ENCODE measurements at places on chromosomes 1 and 21. TPM values are rescaled to one million over a fixed set of nuclear protein-coding genes. Genes with fewer than 3 reads are reported as not detected.

Gene RNU1-4
- 5,208 TPM for total RNA-seq

DNA sequence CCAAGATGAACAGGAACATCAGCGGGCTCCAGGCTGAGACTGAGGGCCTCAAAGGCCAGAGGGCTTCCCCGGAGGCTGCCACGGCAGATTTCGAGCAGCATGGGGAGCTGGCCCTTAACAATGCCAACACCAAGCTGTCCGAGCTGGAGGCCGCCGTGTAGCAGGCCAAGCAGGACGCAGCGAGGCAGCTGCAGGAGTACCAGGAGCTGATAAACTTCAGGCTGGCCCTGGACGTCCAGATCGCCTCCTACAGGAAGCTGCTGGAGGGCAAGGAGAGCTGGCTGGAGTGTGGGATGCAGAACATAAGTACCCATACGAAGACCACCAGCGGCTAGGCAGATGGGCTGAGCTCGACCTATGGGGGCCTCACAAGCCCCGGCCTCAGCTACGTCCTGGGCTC lies 823.4 kb upstream of the NEGR1 start:
- no peaks in the 10 kb centered on the region for H3K27me3 ChIP-seq
- H3K4me3 ChIP-seq, result no peak overlapping the region
- H3K36me3 ChIP-seq, result no peaks in the 10 kb centered on the region
- H3K27ac ChIP-seq, result no peak overlapping the region
- H3K4me1 ChIP-seq, result no peaks in the 10 kb centered on the region
- DNase-seq, result no peak

GRCh38 chr21:26653430-26653829 lies 80.3 kb upstream of the CYYR1 start:
- DNase-seq, result no peak
- H3K36me3 ChIP-seq, result no peaks in the 10 kb centered on the region
- no peaks in the 10 kb centered on the region for H3K27me3 ChIP-seq

DNA sequence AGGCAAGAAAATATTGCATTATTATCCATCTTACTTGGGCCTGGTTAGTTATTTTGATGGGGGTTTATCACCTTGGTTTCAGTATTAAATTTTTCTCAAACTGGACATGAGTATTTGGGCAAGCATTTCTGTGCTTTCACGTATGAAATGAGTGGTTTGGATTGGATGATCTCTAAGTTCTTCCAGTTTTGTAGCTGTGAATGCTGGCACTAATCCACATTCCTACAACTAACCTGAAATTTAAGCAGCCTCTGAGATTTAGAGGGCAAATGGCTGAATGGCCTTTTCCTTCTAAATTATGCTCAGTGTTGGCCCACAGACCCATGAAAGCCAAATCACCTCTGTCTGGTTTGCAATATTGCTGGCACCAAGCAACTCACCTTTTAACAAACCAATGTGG lies 475.0 kb upstream of the B3GALT2 start:
- no peak overlapping the region for H3K27ac ChIP-seq
- H3K4me1 ChIP-seq, result no peaks in the 10 kb centered on the region
- no peaks in the 10 kb centered on the region for H3K36me3 ChIP-seq

Gene FYB2
- 1.2 TPM for total RNA-seq

Gene HES4
- 12.3 TPM for total RNA-seq

Gene CIART
- total RNA-seq, result 23.4 TPM

Gene ADAMTS4
- total RNA-seq, result 1.3 TPM

- H3K36me3 ChIP-seq, result no peaks in the 10 kb centered on the region
- no peaks in the 10 kb centered on the region for H3K4me1 ChIP-seq
- H3K27ac ChIP-seq, result no peak overlapping the region
- H3K4me3 ChIP-seq, result peak overlapping the region; percentile 58
- H3K27me3 ChIP-seq, result peaks cover 7% of the 10 kb centered on the region
- DNase-seq, result no peak
Observed at GRCh38 chr1:58575551-58576324, 1.3 kb downstream of the TACSTD2 start.

GRCh38 chr1:39901464-39901713 lies 328 bp downstream of the MYCL start:
- H3K27ac ChIP-seq, result no peak overlapping the region
- DNase-seq, result peak; percentile 72
- H3K4me1 ChIP-seq, result peaks cover 7% of the 10 kb centered on the region
- peak overlapping the region; percentile 75 for H3K4me3 ChIP-seq
- peaks cover 7% of the 10 kb centered on the region for H3K27me3 ChIP-seq
- no peaks in the 10 kb centered on the region for H3K36me3 ChIP-seq

DNA sequence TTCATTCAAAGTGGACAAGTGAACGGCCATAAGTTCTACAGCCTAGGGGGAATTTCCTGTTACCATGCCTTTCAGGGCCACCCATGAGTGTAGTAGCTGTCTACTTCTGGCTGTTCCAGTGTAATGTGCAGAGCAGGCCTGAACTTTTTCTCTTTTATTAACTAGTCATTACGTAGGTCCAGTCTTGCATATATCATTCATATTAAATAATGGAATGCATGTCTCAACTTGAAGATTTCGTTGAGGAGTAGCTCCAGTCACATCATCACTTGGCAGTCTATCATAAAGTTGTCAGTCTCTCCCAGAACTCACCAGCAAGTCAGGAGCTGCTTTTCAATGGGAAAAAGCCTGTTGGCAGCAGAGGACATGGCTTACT lies 12.0 kb upstream of the GIPC2 start:
- H3K4me1 ChIP-seq, result peaks cover 8% of the 10 kb centered on the region
- DNase-seq, result no peak
- no peaks in the 10 kb centered on the region for H3K36me3 ChIP-seq
- H3K4me3 ChIP-seq, result no peak overlapping the region
- no peak overlapping the region for H3K27ac ChIP-seq

DNA sequence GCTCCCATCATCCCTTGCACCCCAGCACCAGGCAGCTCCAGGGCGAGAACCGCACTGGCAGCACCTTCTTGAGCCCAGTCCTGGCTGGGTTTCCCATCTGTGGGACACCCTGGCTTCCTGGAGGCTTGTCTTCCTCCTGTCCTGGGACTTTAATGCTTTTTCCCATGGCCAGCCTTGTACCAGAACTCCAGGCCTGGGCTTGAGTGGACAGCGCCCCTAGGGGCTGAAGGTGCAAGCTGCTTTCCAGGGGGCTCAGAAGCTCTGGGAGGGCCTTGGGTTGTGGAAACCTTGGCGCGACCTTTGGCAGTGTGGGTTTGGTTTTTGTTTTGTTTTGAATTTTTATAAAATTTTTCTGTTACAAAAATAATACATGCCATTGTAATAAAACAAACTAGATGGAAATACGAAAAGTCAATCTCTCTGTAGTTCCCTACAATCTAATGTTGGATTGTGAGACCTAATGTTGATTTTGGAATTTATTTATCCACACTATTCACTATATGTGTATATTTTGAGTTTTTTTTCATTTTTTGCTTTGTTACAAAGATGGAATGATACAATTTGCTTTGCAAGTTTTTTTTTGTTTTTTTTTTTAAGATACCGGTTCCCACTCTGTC lies 33.8 kb upstream of the RPL11 start:
- DNase-seq, result peak; percentile 71
- no peaks in the 10 kb centered on the region for H3K4me1 ChIP-seq
- H3K4me3 ChIP-seq, result no peak overlapping the region
- no peaks in the 10 kb centered on the region for H3K27me3 ChIP-seq
- no peak overlapping the region for H3K27ac ChIP-seq
- no peaks in the 10 kb centered on the region for H3K36me3 ChIP-seq

- H3K4me1 ChIP-seq, result no peaks in the 10 kb centered on the region
- no peak for DNase-seq
- H3K36me3 ChIP-seq, result no peaks in the 10 kb centered on the region
- no peak overlapping the region for H3K27ac ChIP-seq
- no peak overlapping the region for H3K4me3 ChIP-seq
- no peaks in the 10 kb centered on the region for H3K27me3 ChIP-seq
Observed at GRCh38 chr1:203906932-203907331, 45.5 kb downstream of the SNRPE start.

Gene CHIA
- not detected for total RNA-seq

Gene TMIGD3
- 0.78 TPM for total RNA-seq

DNA sequence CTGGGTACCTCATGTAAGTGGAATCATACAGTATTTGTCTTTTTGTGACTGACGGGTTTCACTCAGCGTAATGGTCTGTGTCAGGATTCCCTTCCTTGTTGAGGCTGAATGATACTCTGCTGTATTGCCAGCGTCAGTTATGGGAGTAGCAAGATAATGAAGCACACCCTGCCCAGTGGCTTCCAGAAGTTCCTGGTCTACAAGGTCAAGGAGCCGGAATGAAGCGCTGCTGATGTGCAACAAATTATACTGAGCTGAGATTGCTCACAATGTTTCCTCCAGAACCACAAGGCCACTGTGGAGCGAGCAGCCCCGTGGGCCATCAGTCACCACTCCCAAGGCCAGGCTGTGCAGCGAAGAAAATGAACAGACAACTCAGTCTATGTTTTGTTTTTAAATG lies 24.0 kb upstream of the TDRD10 start:
- peaks cover 5% of the 10 kb centered on the region for H3K4me1 ChIP-seq
- H3K4me3 ChIP-seq, result no peak overlapping the region
- no peaks in the 10 kb centered on the region for H3K27me3 ChIP-seq
- no peak overlapping the region for H3K27ac ChIP-seq
- H3K36me3 ChIP-seq, result no peaks in the 10 kb centered on the region

Gene OXCT2
- total RNA-seq, result 0.48 TPM

Gene TDRD5
- not detected for total RNA-seq

Gene PTGFR
- total RNA-seq, result 1.1 TPM

DNA sequence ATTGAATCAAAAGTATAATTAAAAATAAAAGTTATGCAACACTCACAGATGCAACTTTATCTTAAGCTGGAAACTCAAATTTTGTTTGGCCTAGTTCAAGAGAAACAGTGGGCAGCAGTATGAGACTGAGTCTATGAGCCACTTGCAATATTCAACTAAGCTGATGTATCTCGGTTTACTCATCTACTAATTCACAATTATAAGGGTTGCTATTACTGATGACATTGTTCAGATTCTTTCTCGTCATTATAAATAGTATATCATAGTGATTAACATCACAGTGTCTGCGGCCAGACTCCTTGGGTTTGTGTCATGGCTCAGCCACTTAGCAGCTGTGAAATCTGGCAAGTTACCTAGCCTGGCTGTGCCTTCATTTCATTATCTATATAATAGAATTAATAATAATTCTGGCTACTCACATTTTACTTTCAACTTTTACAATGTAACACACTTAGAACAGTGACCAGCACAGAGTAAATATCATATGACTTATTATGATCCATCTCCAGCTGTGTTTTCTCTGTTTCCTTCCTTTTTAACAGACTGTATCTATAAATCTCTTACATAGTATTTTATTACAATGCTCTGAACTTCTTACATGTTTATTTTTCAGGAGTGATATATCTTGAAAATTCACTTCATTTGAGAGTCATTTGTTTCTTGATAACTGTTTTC lies 194.3 kb upstream of the RGS18 start:
- no peaks in the 10 kb centered on the region for H3K27me3 ChIP-seq
- H3K36me3 ChIP-seq, result no peaks in the 10 kb centered on the region
- H3K27ac ChIP-seq, result no peak overlapping the region
- H3K4me1 ChIP-seq, result no peaks in the 10 kb centered on the region
- DNase-seq, result no peak

- H3K27ac ChIP-seq, result no peak overlapping the region
- peaks cover 8% of the 10 kb centered on the region for H3K4me1 ChIP-seq
- H3K36me3 ChIP-seq, result no peaks in the 10 kb centered on the region
- H3K27me3 ChIP-seq, result no peaks in the 10 kb centered on the region
Observed at GRCh38 chr1:184650177-184650866, 104.3 kb downstream of the EDEM3 start.

DNA sequence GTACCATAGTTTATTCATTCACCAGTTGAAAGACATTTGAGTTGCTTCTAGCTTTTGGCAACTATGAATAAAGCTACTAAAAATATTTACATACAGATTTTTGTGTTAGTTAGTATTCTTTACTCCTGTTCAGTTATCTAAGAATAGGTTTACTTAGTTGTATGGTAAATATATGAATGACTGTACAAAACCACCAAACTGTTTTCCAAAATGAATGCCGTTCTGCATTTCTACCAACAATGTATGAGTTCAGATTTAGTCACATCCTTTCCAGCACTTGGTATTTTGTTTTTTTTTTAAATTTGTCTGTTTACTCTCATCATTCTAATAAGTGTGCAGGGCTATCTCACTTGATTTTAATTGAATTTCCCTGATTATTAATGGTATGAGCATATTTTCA lies 3.4 kb upstream of the KIFAP3 start:
- no peak overlapping the region for H3K4me3 ChIP-seq
- H3K36me3 ChIP-seq, result no peaks in the 10 kb centered on the region
- no peak overlapping the region for H3K27ac ChIP-seq
- H3K27me3 ChIP-seq, result no peaks in the 10 kb centered on the region
- H3K4me1 ChIP-seq, result peaks cover 6% of the 10 kb centered on the region

- no peaks in the 10 kb centered on the region for H3K27me3 ChIP-seq
- H3K36me3 ChIP-seq, result no peaks in the 10 kb centered on the region
- DNase-seq, result no peak
- H3K27ac ChIP-seq, result no peak overlapping the region
Observed at GRCh38 chr1:44830900-44831304, 12.2 kb downstream of the PTCH2 start.

GRCh38 chr1:226989085-226989920 lies 49.2 kb downstream of the COQ8A start:
- peaks cover 63% of the 10 kb centered on the region for H3K4me1 ChIP-seq
- peak overlapping the region; percentile 85 for H3K27ac ChIP-seq
- H3K36me3 ChIP-seq, result no peaks in the 10 kb centered on the region
- no peaks in the 10 kb centered on the region for H3K27me3 ChIP-seq
- DNase-seq, result peak; percentile 34

Gene RAB42
- 1.3 TPM for total RNA-seq

DNA sequence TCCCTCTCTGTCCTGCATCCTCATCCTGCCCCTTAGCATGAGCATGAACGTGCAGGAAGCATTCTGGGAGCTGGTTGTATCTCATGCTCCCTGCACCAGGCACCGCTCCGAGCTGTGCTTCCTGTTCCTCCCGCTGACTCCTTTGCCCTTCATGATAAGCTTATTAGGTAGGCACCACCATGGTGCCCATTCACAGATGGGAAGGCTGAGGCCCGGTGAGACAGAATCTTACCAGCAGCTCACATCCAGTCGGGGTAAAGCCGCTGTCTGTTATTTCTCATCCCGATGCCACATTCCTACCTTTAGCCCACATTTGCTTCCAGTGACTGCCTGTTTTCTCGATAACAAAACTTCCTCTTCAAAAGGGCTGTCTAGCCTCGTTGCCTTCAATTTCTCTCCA lies 7.3 kb downstream of the MIIP start:
- peaks cover 87% of the 10 kb centered on the region for H3K36me3 ChIP-seq
- no peak overlapping the region for H3K27ac ChIP-seq
- H3K4me1 ChIP-seq, result no peaks in the 10 kb centered on the region
- no peaks in the 10 kb centered on the region for H3K27me3 ChIP-seq

DNA sequence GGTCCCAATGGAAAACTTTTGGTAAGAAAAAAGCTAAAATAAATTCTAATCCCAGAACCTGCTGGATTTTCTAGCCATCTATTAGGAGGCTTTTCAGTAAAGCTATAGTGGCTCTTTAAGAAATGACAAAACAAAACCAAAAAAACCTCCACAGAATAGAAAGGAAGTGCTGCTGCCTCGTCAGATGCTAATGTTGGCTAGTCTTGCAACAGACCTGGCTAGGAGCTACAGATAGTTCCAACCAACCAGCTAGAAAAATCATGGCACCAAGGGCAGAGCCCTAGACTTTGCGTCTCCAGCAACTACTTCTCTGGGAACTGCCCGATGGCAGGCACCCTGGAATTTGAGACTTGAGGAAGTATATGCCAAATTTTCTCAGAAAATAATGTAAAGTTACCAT lies 7.6 kb downstream of the CD101 start:
- H3K4me3 ChIP-seq, result no peak overlapping the region
- no peak for DNase-seq
- H3K27me3 ChIP-seq, result no peaks in the 10 kb centered on the region
- H3K36me3 ChIP-seq, result no peaks in the 10 kb centered on the region

Measured in psoas muscle (tissue), 8 donors.